ENCODE measurements at places on chromosomes 11 and 22.

GRCh38 chr22:43996981-43997265 lies 27.2 kb upstream of the PARVB start:
- no peak for DNase-seq

DNA sequence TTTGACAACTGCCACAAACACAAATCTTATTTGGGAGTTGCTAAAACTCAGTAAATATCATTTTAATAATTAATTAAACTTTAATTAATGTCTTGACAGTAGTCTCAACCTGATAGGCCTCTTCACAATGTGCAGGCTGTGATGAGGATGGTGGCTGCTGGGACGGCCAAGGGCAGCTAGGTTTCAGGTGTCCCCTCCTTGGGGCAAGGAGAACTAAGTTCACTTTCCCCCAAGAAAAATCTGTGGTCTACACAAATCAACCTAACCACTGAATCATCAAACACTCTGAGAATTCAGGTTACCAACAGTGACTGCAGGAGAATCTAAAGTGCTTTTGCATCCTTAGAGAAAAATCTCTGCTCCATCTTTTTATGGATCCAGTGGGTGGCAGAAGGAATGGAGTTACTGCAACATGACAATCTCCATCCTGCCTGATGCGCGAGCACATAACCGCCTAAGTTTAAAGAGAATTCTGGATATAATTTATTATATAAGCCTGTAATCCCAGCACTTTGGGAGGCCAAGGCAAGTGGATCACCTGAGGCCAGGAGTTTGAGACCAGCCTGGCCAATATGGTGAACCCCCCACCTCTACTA lies 289.7 kb downstream of the KIRREL3 start:
- DNase-seq, result no peak

DNA sequence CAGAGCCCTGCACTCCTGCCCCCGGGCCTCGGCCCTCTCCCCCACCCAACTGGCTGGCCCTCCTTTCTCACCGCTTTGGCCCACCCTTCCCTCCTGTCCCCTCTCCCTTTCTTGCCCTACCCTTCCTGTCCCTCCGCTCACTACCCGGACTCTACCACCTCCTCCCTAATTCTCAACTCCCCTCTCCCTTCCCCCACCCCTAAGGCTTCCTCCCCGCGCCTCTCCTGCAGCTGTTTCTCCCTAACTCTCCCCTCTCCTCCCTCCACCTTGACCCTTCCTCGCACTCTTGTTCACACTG lies 421 bp downstream of the SLC15A3 start:
- no peak for DNase-seq

GRCh38 chr11:133040289-133040900 lies 491.9 kb downstream of the OPCML start:
- no peak for DNase-seq
